ENCODE measurements at places on chromosomes 3 and 15. TPM values are rescaled to one million over a fixed set of nuclear protein-coding genes. Genes with fewer than 3 reads are reported as not detected.

The TEX55 gene
- not detected for total RNA-seq

The ATP8B4 gene
- total RNA-seq = 0.98 TPM

DNA sequence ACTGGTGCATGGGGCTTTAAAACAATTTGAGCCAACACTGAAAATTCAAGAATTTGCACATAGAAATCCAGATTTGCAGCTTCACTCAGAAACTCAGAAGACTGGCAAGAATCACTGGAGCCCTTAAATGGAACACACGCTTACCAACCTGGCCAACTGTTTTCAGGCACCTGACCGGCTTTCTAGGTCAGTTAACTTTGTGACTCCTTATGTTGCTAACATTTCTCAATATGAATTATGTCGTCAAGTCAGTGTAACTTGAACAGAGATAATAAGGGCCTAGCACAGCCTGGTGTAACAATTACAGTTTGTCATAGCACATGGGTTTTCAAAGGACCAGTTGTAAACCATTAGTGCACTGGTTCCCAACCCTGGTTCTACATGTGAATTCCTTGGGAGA, 6.8 kb downstream of the CERS3 start:
- no peak for DNase-seq

- no peak for DNase-seq
Observed at GRCh38 chr15:34952481-34952880, 17.1 kb downstream of the AQR start.

- no peak for DNase-seq
Observed at GRCh38 chr3:172751175-172751704, 714 bp downstream of the ECT2 start.

DNA sequence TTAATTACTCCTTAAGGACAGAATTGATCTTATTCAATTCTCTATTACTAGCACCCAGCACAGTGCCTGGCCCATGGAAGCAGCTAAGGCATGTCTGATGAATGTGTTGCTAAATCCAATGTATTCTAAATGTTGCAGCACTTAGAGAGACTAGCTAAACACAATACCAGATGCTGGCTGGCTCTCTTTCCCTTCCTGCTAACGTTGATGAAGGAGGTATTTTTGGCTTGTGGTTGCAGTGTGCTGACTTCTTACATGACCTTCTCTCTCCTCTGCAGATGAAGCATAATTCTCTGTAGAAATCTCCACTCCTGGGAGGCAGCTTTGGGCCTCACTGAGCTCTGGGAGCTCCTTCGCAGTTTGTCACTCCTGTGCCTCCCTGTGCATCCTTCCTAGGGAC, 183.6 kb downstream of the PEX5L start:
- no peak for DNase-seq

DNA sequence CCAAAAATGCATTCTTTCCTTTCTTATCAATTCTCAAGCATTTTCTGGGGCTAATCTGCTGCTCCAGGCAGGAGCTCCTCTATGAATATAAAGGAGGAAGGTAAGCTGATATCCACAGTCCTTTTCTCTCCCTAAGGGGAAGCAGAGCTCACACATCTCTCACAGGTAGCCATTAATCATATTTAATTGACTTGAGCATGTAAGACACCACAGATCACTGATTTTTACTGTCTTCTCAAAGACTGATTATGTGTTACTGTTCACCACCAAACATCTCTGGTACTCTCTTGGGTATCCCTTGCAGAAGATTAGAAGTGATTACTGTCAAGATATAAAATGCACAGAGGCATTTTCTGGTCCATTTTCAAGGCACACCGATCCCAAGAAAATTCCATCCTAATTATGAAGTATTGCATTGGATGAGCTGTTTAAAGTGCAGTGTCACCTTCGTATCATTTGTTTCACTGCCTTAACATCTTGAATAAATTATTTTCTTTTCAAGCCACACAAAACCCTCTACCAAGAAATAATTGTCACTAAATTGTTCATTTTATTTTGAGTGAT, 100.7 kb downstream of the ARPP21 start:
- DNase-seq = no peak
